Ammon's horn (tissue), 1 donor: ENCODE measurements at places on chromosomes 13 and 19.
A peak's percentile ranks its signal among the peaks of the same experiment; 100 is the strongest.

- DNase-seq, result peak; percentile 27
These were observed 1.4 kb upstream of the TSHZ3 start for GRCh38 chr19:31350693-31351055.

DNA sequence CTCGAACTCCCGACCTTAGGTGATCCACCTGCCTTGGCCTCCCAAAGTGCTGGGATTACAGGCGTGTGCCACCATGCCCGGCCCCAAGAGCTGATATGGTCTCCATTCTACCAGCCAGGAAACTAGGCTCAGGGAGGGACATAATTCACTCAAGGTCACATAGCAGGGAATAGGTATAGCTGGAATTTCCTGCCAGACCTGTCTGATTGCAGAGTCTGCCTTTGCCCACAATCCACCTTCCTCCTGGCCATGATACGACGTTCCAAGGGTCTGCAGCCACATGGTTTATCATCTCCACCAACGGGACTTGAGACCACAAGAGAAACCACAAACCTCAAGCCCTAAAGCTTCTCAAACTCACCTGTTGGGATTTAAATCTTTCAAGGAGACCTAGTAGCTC, 32.0 kb downstream of the ZNRF4 start:
- DNase-seq, result no peak

DNA sequence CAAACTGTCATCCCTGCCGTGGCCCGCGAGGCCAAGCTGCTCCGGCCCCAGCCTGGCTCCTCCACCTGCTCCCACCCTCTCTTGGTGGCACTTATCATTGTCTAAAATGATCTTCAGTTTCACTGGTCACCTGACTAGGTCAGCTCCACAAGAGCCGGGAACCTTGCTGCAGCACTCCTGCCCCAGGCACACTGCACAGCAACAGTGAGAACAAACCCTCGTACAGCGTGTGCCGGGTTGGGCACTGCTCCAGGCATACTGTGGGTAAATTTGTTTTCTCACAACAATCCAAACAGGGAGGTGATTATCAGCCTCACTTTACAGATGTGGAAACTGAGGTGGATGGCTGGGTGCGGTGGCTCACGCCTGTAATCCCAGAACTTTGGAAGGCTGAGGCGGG, 8.9 kb downstream of the DEDD2 start:
- no peak for DNase-seq

DNA sequence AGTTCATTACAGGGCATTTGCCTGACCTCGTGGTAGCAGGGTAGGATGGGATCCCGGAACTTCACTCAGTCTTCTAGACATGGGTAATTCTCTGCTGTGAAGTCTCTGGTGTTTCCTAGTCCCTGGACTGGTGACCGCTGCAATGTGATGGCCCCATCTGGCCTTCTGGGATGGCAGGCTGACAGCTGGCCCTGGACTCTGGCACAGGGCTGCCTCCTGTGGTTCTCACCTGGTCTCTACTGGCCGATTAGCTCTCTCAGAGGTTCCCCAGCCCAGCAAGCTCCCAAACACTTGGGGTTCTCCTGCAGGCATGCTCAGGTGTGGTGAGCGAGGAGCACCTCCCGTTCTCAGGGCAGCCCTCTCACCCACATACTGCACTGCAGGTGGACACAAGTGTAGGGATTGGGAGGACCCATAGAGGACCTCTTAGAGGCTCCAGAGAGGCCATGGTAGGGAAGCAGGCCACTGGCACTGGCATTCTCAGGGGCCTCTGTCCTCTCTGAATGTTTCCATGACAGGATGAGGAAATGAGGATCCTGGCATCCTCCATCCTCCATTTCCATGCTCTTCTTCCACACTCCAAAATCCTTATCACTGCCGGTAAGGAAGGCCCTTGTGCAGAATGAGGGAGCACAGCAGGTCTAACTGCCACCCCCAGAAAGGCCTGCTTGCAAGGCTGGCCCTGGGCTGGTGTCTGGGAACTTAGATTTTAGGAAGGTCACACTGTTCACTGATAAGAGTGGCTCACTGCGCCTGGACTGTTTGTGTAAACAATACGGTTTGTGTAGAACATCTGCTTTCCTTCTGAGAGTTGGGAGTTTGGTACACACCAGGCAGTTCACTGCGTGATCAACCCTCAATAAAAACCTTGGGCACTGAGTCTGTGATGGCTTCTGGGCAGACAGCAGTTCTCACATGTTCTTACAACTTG, 31.5 kb upstream of the FARP1 start:
- DNase-seq, result no peak

GRCh38 chr13:51733374-51734298, 70.3 kb downstream of the DHRS12 start:
- no peak for DNase-seq

DNA sequence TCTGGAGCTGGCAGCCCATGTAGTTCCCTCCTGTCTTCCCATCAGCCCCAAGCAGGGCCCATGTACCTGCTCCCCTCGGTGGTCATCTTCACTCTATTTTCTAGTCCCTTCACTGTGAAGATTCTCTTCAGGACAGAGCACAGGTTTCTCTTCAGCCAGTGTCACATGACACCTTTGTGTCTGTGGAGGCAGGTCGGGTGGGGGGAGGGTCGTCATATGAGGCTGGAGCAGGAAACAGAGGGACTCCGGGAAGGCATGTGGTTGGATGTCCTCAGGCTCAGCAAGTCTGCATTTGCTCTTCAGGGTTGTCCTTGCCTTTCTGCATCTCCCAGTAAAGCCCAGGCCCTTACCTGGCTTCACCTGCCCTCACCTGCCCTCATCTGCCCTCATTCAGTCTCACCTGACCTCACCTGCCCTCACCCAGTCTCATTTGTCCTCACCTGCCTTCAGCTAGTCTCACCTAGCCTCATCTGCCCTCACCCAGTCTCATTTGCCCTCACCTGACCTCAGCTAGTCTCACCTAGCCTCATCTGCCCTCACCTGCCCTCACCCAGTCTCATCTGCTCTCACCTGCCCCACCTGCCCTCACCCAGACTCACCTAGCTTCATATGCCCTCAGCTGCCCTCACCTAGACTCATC, 120.3 kb downstream of the ZDHHC20 start:
- DNase-seq, result no peak

GRCh38 chr19:41691268-41691970, 3.3 kb upstream of the CEACAM7 start:
- DNase-seq, result no peak

GRCh38 chr13:23622985-23623384, 52.8 kb downstream of the TNFRSF19 start:
- DNase-seq, result no peak

DNA sequence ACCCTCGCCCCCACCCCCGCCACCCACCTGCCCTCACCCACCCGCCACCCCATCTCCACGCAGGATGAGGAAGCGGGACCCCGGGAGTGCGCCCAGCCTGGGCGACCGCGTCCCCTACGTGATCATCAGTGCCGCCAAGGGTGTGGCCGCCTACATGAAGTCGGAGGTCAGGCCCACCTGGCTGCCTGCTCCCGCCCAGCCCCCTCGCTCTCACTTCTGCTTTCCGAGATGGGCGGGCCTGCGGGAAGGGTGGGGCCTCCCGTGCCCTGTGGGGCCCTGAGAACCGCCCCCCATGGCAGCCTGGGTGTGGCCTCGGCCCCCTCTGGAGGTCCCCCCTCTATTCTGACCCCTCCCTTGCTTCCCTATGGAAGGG, 3.1 kb upstream of the SPIB start:
- DNase-seq, result no peak

DNA sequence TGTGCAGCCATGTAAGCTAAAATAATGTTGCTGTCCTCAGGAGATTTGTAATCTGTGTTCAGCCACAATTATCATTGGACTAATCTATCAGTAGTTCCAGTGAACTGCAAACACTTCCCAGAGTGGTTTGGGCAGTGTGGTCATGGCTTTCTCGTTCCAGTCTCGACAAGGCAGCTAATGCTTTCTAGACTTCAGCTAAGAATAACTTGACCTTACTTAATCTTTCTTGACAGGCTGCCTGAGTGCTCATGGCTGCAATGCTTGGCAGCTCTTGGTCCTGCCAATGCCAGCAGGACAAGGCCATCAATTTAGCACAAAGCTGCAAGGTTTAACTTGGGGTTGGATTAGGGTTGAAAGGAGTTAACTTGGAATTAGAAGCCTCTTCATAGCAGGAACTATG, 32.8 kb downstream of the ATP12A start:
- DNase-seq, result peak; percentile 18

GRCh38 chr13:43368003-43368402, 344.6 kb downstream of the DNAJC15 start:
- DNase-seq, result no peak

DNA sequence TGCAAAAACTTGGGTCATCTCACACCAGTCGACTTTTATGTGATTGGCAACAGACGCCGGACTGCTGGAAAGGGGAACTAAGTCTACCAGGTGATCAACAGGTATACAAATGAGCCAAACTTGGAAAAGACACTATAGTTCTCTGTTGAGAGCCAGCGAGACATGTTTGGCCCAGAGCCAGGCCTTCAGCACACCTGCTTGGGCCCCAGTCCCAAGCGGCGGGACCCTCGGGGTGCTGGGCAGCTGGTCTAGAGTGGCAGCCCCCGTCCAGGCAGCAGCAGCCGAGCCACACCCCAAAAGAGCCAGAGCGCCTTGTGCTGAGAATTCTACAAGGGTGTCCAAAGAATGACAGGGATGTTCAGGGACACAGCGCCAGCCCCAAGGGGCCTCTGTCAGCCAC, 28.0 kb downstream of the NAXD start:
- DNase-seq, result no peak

DNA sequence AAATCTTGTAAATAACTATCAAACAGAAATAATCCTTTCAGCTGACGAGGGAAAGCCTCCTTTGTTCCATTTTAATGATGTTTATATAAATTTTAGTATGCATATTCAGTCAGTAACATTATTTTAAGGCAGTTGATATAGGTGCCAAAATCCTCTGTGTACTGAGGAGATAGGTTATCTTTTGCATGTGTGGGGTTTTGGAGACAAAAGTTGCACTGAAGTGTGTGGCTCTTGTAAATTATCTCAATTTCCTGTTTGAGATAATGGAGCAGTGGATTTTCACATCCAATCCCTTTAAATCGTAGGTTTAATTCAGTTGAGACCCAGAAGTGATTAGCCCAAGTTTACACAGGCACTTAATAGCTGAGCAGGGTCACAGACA, 106.6 kb downstream of the RGCC start:
- no peak for DNase-seq

DNA sequence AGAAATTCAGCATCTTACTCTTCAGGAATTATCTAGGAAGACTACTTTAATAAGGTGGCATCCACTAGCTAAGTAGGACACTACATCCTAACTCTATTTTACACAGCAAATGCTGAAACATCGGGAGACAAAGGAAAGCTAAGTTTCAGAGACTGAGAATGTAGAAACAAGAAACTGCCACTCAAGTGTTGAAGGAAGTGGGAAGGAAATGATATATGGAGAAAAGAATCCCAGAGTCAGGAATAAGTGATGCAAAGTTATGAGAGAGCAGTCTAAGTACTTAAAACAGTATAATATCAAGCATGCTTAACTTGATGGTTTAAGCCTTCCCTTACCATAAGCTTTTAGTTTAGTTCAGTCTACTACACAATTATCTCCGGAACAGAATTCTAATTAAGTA, 52.4 kb downstream of the RBM26 start:
- no peak for DNase-seq

DNA sequence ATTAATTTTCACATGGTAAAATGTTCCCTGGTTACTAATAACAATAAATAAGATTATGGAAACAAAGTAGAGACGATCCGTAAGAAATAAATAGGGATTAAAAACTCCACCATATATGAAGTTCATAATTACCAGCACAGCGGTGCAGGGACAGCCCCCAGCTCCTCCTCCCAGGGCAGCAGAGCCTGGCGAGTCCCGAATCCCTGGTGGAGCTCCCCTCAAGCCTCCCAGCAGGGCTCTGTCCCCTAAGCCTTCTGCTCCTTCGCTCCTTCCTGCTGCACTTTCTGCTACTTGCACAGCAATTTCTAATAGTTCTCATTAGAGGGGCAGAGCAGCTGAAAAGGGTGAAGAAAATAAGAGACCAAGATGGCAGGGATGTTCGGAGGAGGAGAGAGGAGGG, 43.6 kb downstream of the RASA3 start:
- no peak for DNase-seq

- no peak for DNase-seq
These were observed 22.0 kb downstream of the HDGFL2 start for GRCh38 chr19:4493929-4494690.
